Astrocyte of the hippocampus (primary cell): ENCODE measurements at places on chromosomes 16 and 17.

DNA sequence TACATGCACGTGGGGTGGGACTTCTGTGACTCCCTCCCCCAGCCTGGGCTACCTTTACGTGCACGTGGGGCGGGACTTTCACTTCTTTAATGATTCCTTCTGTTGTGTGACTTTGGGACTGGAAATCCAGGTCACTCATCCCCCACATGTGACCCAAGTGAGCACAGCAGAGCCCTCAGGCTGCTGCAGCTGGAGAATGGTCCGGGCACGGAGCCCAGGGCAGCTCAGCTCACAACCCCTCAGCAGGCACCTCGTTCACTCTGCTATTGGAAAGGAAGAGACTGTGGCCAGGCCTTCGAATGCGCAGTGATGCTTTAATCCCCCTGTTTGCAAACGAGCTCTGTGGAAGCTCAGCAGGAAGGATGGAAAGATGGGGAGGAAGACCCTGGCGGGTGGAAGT is 14.7 kb downstream of the DBNDD1 start:
- no peak for DNase-seq

GRCh38 chr16:89155184-89155679 is 16.3 kb upstream of the CDH15 start:
- DNase-seq = peak; percentile 76

DNA sequence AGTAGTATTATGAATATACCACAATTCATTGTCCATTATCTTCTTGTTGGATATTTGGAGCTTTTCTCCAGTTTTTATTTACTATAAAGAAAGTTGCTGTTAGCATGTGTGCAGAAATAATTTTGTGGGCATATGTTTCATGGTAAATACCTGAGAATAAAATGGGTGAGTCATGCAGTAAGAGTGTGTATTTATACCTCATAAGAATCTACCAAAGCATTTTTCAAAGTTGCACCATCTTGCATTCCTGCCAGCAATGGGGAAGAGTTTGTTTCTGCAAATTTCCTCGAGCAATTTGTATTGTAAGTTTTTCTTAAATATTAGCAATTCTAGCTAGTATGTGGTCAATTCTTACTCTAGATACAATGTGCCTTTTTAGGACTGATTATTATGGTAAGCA is 7.9 kb upstream of the MON1B start:
- no peak for DNase-seq

DNA sequence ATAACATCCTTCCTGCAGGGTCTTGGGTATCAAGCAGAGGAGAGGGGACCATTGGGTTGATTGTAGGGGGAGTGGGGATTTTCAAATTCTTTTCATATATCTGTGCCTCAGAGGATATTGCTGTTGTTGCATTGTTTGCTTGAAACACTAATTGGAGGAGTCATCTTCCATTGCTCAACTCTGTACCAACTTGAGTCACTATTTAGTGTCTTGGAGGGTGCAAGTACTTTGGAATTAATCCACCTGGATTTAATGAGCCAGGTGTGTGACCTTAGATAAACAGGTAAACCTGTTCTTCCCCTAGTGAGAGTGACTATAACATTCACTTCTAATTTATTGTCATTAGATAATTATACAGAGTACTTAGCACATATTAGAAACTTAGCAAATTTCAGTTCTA is 151.3 kb upstream of the CNTNAP4 start:
- DNase-seq = no peak

DNA sequence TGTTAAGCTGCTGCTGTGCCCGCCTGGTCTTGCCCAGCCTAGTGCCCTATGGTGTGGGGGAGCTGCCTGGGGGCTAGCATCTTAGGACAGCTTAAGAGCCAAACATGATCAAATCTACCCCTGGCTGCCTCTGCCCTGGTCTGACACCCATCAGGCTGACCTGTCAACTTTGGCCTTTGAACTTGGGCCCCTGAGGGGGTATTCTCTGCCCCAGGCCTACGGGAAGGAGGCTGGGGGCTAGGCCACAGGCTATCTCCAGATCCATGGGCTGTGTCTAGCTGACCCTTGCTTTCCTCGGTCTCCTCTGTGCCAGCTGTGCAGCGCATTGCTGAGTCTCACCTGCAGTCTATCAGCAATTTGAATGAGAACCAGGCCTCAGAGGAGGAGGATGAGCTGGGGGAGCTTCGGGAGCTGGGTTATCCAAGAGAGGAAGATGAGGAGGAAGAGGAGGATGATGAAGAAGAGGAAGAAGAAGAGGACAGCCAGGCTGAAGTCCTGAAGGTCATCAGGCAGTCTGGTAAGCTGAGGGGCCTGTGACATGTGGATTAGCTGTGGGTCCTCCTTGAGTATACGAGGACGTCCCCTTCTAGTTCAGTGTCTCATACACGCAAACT is 3.3 kb upstream of the STARD3 start:
- DNase-seq = no peak

DNA sequence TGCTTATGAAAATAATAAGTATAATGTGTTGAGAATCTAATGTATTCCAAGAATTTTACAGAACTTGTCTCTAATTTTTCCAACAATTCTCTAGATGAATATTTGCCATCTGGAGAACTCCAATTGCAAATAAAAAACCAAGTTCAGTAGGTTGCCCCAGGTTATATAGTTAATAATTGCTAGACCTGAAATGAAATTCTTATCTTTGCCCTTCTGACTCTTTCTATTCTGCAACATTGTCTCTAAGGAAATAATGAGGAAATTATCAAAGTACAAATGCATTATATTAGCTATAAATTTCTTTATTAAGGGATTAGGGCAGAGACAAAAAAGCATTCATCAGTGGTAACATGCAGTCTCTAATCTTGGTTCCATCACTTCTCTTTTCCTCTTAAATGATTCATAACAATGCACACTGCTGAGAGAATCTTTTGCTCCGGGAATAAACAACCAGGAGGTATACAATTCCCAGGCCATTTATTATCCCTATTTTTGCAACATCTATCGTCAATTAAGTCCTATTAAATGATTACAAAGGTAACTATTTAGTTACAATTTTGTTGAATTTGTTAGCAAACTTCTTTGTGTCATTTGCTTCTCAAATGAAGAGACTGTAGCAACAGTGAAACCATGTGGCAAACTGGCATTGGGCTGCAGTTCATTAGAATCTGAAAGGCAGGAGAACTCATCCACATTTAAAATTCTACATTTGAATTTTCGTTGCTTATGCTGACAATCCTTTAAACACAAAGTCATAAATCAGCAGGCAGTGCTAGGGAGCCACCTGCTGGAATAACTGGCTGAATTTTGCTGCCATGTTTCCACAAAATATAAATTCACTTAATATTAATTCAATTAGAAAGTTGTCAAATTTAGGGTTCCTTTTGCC is 349.6 kb downstream of the KIF2B start:
- peak; percentile 12 for DNase-seq

DNA sequence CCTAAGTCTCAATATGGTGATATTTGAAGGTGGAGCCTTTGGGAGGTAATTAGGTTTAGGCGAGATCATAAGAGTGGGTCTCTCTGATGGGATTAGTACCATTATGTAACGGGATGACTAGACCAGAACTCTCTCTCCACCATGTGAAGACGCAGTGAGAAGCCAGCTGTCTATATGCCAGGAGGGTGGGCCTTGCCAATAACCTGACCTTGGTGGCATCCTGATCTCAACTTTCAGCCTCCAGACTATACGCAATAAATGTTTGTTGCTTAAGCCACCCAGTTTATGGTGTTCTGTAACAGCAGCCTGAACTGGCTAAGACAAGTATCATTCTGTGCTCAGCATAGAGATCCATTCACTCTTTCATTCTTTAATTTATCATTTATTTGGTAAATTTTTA is 167.2 kb upstream of the CDH11 start:
- DNase-seq = no peak

DNA sequence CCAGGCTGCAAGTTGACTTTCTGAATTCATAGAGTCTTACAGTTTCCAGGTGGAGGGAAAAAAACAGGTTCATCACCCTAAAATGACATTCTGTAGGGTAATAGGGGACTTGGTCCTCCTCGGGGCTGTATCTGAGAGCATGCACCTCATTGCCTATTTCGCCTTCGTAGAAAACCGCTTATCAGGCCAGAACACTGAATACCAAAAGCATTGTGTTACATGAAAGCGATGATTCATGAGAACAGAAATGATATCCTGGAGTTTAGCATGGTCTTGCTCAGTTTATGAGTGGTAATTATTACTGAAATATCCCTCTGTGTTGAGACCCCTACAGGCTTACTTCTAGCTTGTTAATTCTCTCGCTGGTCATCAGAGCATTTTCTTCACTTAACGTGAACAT is 61.4 kb upstream of the ARHGAP44 start:
- no peak for DNase-seq

- DNase-seq = no peak
These were observed 202.0 kb downstream of the C16orf78 start for GRCh38 chr16:49575346-49576172.

DNA sequence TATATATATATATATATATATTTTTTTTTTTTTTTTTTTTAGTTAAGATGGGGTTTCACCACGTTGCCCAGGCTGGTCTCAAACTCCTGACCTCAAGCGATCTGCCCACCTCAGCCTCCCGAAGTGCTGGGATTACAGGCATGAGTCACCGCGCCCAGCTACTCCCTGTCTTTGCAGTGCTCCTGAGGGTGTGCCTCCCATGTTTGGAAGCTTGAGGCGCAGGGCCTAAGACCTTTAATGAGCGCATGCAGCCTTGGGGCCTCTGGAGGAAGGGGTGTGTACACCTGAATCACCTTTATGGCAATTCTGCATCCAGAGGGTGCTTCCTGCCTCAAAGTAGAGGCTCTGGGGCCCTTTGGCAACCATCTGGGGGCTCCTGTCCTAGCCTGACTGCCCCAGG is 219.4 kb upstream of the CIBAR2 start:
- no peak for DNase-seq

DNA sequence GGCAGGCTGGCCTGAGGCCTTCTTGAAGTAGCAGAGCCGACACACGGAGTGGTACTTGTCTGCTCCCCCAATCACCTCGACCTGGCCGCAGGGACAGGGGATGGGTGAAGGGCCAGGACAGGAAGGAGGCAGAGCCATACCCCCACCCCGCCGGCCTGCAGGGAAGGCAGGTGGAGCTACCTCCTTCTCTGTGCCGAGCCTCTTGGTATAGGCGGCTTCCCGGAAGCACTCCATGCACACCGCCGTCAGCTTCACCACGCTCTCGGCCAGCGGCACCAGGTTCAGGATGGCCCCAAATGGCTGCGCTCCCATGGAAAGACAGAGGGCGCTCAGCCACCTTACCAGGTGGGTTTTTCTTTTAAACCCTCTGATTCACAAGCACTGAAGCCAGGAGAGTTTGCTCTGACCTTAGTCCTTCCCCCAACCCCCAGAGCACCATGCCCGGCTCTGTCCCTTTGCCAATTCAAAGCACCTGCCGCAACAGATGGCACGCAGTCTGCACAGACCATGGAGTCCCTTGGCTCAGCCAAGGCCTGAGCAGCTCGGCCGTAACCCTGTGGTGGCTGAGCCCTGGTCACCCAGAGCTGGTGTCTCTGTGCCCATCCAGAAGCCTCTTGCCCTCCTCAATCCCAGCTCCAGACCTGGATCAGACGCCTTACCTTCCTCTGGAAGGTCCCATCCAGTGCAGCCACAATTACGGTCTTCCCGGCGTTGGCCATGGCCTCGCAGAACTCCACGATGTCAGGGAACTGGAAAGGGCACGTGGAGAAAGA is 6.7 kb downstream of the SYNGR2 start:
- DNase-seq = no peak
